ENCODE measurements at places on chromosomes 2 and 18.

GRCh38 chr2:199685669-199686068 lies 165.3 kb downstream of the FTCDNL1 start:
- no peak for DNase-seq

DNA sequence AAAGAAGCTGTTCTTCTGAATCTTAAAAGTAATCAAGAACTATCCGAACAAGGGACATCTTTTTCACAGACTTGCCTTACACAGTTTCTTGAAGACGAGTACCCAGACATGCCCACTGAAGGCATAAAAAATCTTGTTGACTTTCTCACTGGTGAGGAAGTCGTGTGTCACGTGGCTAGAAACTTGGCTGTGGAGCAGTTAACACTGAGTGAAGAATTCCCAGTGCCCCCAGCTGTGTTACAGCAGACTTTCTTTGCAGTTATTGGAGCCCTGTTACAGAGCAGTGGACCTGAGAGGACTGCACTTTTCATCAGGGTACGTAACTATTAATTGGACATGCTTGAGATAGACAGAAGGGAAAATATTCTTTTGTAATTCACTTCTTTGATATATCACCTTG lies 2.4 kb downstream of the MRPL44 start:
- DNase-seq = no peak

DNA sequence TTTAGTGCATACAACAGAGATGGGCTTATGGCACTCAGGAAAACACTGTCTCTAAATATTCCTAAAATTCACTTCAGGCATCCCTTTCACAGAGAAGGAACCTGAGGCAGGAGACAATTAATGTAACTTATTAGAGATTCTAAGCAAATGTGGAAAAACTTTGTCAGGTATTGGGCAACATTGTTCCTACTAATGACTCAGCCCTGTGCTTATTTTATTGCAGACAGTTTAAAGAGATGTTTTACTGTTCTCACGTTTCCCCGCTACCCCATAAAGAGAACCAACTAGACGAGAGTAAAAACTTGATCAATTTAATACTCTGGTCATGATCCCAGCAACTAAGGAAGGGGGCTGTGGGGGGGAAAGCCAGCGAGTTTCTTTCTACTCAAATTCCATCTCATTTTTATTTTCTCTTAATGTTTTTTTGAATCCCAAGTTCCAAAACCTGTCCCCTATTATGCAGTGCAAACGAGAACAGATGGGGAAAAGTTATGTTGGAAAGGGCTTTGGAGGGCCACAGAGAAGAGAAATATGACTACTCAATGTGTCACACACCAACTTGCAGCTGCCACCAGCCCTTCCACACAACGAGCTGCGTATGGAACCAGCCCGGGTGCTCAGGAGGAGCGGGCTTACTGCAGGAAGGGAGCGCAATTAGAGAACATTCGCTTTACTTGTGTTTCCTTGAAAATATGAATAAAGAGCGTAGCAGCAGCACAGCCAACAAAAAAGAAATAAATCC lies 18.7 kb upstream of the ACVR1 start:
- no peak for DNase-seq

GRCh38 chr2:142594935-142595334 lies 282.5 kb upstream of the KYNU start:
- no peak for DNase-seq

DNA sequence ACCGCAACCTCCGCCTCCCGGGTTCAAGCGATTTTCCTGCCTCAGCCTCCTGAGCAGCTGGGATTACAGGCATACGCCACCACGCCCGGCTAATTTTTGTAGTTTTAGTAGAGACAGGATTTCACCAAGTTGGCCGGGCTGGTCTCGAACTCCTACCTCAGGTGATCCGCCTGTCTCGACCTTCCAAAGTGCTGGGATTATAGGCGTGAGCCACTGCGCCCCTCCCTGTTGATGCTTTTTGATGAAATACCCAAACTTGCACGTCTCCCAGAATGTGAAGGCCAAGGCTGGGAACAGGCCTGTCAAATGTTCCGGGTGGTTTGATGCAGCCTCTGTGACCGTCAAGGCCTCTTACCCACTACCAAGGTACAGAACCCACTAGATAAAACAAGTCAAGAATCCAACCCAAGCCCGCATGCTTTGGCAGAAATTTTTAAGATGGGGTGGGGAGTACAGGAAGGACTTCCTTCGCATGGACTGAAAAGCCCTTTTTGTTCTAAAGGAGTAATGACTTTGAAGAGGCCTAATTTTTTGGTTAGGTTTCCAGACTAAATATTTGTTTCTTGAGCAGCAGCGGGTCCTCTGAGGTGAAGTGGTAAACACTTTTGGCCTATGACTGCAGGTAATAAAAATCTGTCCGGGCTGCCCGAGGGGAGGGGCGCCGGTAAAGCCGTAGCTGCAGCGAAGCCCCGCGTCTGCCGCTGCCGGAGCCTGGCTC lies 3.7 kb upstream of the EVX2 start:
- DNase-seq = no peak

GRCh38 chr2:181853696-181854095 lies 37.8 kb upstream of the ITPRID2 start:
- no peak for DNase-seq

- DNase-seq = no peak
Measured at GRCh38 chr2:238187618-238188548, 15.6 kb downstream of the ILKAP start.

- DNase-seq = no peak
Measured at GRCh38 chr2:146754606-146755005, 1090.2 kb upstream of the ACVR2A start.

GRCh38 chr2:46270384-46270783 lies 26.8 kb upstream of the EPAS1 start:
- DNase-seq = no peak

- DNase-seq = no peak
Measured at GRCh38 chr2:67669766-67670165, 272.6 kb downstream of the ETAA1 start.

- DNase-seq = no peak
Measured at GRCh38 chr2:55919574-55919973, 4.0 kb downstream of the EFEMP1 start.

DNA sequence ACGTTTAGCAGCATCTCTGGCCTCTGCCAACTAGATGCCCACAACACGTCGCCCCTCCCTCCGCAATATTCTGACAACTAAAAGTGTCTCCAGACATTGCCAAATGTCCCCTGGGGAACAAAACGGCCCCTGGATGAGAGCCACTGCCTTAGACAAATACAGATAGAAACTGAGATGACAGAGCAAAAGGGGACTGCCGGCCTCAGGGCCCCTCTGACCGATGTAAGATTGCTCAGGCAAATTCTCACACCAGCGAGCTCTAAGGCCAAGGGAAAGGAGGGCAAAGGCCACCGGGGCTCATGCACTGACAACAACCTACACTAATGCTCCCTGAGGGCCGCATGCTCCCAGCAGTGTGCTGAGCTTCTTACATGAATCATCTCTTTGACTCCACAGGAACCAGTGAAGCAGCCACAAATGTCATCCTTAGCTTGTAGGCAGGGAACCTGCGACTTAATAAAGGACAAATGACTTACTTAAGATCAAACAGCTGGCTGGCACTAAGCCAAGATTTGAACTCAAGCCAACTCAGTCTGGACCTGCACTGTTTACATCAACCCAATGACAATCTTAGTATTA lies 228.5 kb downstream of the TTC32 start:
- DNase-seq = no peak

GRCh38 chr18:10320791-10321190 lies 133.6 kb upstream of the APCDD1 start:
- DNase-seq = no peak

- no peak for DNase-seq
Measured at GRCh38 chr2:198347946-198348345, 543.6 kb downstream of the PLCL1 start.

- DNase-seq = no peak
Measured at GRCh38 chr2:26326514-26326913, 19.4 kb upstream of the SELENOI start.

DNA sequence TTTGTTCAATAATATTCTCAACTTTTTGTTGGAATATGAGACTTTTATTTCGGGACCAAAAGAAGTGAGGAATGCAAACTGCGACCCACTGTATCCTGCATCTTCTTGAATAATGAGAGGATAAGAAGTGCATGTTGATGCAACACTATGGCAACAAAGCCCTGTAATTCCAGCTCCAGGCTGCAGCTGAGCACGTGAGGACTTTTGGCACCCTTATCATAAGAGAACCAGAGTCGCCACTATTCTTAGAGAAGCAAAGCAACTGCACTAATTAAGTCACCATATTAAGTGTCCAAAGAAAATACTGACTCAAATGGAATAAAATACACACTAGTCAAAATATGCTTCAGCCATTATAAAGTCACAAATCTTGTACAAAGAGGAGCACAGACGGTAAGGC lies 65.8 kb downstream of the FAM210A start:
- no peak for DNase-seq

- DNase-seq = no peak
Measured at GRCh38 chr2:101873543-101873942, 118.2 kb upstream of the IL1R2 start.

DNA sequence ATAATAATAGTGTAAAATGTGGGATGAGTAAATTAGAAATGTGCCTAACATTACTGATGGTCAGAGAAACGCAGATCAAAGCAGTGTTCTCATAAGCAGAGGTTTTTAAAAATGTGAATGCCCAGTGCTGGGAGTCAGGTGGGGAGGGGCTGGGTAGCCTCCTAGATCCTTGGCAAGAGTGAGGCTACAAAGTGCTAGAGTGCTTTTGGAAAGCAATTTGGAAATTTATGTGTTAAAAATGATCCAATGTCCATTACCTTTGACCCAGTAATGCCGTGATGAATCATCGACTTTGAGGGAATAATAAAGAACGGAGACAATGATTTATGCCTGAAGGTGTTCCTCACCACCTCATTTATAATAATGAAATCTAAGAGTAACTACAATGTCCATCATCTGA lies 44.9 kb upstream of the TWIST2 start:
- DNase-seq = no peak

DNA sequence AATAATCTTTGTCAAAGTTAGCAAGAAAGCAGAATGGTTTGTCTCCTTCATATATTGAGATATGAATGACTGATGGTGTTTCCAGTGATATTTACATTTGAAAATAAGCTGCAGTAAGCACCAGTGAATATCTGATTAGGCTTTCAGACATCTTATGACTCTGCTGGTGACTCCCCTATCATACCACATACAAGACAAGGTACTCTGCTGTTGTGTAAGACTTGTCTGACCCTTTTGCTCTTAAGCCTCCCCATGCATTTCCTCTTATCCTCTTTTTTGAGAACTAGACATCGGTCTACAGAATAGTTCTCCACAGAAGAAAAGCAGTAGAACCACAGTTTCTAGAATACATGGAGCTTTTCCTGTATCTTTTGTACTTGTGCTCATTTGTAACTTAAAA lies 9.3 kb downstream of the POLI start:
- DNase-seq = no peak

DNA sequence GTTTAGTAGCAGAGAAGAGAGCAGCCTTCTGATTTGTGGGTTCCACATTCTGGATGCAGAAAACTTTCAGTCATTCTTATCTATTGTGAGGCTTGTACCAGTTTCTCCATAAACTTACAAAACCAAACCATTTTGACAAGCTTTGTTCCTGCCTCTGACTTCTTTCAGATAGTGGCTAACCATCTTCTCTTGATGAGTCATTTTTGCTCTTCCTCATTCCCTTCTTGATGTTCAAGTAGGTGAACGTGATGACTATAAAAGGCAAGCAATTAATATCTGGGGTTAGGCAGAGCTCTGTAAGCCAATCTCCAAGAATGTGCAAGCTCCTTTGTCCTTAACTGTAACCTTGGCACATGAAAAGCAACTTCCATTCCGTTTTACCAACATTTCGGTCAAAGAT lies 2083.1 kb upstream of the PIK3C3 start:
- DNase-seq = no peak

- no peak for DNase-seq
Measured at GRCh38 chr2:230053753-230054478, 14.8 kb downstream of the SLC16A14 start.

DNA sequence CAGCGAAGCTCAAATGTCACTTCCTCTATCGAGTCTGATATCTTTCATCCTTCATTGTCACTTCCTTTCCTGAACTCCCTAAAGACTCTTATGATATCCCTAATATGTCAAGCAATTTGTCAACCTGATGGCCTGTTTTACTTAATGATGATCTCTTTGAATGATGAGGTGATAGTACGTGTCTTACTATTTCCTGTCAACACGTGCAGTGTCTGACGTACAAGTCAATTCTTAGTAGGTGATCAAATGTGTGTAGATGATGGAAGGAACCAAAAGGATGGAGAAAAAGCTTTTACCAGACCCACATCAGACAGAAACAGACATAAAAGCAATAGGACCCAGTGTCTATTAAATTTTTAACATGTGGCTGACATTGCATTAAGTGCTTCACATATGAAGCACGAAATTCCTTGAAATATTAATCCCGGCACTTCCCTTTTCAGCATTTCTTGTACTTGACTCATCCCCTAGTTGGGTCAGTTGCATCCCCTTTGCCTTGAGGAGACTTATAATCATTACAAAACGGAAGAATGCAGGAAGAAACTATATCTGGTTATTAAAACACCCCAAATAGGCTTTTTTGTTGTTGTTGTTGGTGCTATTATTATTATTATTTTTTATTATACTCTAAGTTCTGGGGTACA lies 108.6 kb upstream of the NYAP2 start:
- no peak for DNase-seq

DNA sequence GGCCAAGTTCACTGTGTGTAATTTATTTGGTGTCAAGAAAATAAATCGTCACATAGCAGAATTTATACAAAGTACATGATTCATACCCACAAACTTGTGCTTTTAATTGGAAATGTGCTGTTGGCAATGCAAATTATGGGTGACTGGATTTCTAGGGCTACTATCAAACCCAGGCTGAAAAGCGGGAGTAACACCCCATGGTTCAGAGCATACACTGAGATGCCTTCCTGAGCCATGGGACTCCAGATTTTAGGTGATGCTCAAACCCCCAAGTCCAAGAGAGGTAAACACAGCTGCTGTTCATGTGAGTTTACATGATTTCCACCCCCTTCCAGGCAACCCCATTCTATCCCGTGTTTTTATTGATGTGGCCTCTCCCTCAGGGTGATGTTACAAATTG lies 565.9 kb upstream of the ID2 start:
- DNase-seq = no peak

GRCh38 chr2:204108330-204108751 lies 171.8 kb downstream of the ICOS start:
- DNase-seq = no peak

DNA sequence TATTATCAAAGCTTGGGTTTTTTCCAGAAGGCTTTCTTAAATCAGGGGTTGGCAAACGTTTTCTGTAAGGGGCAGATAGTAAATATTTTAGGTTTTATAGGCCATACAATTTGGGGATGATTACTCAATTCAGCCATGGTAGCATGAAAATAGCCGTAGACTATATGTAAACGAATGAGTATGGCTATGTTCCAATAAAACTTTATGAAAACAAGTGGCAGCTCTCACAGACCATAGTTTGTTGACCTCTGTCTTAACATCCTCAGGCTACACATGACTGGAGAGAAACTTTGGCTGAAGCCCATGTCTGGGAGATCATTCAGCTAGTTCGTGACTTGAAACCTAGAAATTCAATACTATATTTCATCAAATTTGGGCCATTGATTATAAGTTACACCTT lies 30.2 kb downstream of the UGP2 start:
- DNase-seq = no peak
